Fibroblast of skin of right quadriceps (primary cell): ENCODE measurements at places on chromosomes 7 and 10.

DNA sequence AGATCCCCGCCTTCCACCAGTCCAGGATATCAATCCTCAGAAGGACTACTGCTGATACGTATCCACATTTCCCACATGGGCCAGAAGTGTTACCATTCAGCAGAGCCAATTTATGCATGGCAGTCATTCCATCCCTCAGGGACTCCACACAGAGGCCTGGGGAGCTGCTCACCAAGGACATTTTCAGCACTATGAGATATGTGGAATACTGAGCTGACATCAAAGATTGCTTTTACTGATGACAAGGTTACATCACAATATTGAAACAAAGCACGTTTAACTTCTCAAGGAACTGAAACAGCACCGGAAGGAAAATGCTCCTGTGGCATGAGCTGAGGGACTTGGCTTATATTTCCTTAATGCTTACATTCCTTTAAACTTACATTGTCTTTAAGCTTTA lies 335.1 kb downstream of the BMPER start:
- DNase-seq: peak; percentile 3

DNA sequence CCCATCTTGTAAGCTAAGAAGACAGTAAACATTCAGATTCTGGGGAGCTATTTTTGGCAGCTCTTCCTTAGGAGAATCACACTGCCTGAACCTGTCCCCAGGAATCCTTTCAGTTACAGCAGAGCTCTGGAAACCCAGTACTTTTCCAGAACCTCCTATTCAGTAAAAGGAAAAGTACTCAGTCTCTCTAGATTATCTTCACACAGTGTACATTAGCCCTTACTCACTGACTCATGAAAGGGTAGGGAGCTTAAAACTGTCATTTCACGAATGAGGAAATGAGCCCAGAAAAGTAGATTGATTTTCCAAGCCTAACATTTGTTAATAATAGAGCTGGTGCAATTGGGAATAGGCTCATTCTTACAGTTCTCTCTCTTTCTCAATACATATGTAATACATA lies 3.9 kb upstream of the CNNM1 start:
- DNase-seq: no peak

DNA sequence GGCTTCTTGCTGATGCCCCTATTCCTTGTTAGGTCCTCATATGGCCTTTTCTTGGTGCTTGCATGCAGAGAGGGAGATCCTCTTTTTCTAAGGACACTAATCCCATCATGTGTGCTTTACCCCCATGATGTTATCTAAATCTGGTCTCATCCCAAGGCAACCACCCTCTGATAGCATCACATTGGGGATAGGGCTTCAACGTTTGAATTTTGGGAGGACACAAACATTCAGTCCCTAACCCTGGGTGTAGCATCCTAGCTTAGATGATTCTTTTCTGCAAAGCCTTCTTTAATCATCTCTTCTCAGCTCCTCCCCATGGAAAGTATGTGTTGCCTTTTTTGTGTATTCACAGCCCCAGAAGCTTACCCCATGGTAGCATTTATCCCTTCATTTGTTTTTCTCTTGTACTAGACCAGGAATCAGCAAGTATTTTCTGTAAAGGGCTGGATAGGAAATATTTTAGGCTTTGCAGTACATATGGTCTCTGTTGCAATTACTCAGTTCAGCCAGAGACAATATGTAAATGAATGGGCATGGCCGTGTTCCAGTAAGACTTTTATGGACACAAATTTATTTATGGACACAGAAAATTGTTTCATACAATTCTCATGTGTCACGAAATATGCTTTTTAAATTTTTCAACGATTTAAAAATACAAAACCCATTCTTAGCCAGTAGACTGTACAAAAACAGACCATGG lies 101.5 kb upstream of the CSTF2T start:
- peak; percentile 14 for DNase-seq

DNA sequence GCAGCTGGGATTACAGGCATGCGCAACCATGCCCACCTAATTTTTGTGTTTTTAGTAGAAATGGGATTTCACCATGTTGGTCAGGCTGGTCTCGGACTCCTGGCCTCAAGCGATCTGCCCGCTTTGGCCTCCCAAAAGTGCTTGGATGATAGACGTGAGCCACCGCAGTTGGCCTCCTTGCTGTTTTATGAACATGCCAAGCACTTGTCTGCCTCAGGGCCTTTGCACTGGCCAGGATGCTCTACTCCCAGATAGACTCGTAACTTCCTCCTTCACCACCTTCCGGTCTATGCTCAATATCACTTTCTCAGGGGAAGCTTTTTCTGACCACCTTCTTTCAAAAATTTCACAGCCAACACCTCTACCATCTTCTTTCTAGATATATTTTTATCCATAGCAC lies 6.3 kb downstream of the SLC26A5 start:
- no peak for DNase-seq

DNA sequence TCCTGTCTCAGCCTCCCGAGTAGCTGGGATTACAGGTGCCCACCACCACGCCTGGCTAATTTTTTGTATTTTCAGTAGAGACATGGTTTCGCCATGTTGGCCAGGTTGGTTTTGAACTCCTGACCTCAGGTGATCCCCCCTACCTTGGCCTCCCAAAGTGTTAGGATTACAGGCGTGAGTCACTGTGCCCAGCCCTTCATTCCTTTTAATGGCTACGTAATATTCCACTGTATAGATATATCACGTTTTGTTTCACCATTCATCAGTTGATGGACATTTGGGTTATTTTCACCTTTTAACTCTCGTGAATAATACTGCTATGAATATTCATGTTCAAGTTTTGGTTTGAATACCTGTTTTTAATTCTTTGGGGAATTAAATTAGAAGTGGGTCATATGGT lies 44.6 kb upstream of the CYCS start:
- DNase-seq: no peak

- peak; percentile 59 for DNase-seq
These were observed 745.1 kb upstream of the LRRTM3 start for GRCh38 chr10:66180581-66181318.

DNA sequence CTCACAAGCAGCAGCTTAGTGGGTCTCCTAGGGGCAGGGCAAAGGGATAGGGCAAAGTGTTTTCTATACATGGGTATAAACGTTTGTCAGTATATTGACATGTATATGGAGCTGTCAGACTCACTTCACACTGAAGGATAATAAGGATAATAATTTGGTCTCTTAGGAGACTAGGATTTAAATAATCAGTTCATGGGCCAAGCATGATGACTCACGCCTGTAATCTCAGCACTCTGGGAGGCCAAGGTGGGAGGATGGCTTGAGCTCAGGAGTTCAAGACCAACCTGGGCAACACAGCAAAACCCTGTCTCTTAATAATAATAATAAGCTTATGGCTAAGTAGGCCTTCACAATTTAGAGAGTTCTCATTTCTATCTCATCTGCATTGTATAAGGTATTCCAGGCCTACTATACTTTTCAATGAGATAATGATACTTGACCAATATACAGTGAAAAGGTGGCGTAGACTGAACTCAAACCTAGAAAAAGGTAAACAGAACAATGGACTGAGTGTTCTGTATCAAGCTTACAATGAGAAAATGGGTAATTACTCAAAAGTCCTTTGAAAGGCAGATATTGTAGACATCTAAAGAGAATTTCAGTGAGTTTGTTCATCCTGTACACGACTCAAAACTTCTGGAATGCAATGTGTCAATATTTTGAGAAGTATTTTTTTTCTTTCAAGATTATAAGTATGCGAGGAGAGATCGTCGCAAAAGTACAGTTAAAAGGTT lies 7.0 kb downstream of the GSAP start:
- peak; percentile 41 for DNase-seq

DNA sequence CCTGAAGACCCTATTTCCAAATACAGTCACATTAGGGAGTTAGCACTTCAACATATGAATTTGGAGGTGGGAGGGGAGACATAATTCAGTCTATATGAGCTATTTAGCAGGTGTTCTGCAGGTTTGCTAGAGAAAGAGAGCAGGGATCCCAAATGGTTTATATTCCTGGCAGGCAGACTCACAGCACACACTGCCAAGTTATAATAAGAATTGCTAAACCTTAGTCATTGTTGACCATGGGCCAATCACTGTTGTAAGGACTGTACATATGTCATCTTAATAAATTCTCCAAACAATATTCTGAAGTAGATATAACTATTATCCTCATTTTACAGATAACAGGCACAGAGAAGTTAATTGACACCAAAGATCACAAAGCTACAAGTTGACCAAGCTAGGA lies 1.5 kb upstream of the CCDC3 start:
- peak; percentile 20 for DNase-seq

GRCh38 chr10:103835096-103836050 lies 20.0 kb downstream of the SH3PXD2A start:
- DNase-seq: peak; percentile 66

GRCh38 chr10:14302035-14302434 lies 28.7 kb downstream of the FRMD4A start:
- DNase-seq: peak; percentile 7

GRCh38 chr7:44289341-44290251 lies 35.8 kb downstream of the CAMK2B start:
- no peak for DNase-seq

DNA sequence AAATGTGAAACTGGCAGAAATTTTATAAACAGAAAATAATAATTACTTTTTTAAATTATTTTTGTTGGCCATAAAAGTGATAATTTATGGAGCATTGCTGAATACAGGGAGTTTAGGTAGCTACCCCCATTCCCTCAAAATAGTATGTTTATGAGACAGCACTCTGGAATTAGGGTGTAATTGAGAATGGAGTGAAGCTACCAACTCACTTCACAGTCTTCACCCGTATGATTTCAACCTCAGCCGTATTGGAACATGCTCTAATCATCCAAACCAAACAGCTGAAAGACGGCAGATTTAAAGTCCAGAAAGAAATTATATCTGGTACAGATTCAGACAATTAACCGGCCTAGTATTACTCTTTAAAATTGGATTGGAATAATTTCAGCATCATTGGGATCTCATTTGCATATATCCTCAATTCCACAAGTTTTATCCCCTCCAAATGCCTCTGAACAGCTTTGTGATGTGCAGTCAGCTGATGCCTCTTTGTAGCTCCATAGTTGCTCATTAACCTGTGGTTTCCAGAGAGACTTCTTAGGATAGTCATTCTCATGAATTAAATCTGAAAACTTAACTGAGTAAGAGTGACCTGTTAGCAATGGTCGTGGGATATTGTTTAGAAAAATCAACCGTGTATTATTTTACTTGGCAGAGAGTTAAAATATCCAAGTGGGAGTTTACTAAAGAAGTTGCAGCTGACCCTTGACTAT lies 59.1 kb upstream of the GJD4 start:
- DNase-seq: peak; percentile 53

- no peak for DNase-seq
These were observed 181.9 kb upstream of the TCF7L2 start for GRCh38 chr10:112768121-112768520.

DNA sequence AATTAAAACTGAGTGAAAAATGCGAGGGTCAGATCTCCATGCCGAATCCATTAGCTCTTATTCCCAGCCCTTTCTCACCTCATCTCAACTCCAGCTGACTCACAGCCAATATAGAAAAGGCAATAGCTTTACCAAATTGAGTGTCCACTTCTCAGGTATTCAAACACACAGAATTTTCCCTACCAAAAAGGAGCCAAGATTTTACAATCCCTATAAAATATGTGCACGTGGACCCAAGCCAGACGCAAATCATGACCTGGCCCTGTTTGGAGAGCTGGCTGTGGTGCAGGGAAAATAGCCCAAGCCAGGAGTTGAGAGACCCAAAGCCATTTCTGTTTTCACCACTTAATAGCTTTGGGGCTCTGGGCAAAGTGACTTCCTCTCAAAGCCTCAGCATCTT lies 379.7 kb upstream of the AUTS2 start:
- DNase-seq: peak; percentile 19

DNA sequence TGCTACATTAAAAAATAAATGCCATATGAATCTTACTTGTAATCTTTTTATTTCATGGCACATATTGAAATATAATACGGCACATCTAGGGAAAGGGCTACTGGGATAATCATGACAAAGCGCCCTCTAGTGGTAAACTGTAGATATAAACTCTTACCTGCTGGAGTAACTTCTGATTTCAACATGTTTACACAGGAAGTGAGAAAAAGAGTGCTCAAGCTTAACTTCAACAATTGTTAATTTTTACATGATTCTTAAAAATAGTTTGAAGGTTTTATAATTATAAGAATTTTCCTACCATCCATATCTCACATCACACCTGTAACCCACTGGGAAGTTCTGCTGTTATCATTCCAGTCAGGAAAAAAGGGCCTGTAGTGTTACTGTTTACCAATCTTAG lies 2.0 kb upstream of the HEPACAM2 start:
- peak; percentile 48 for DNase-seq

- no peak for DNase-seq
These were observed 12.7 kb downstream of the FBXW4 start for GRCh38 chr10:101682172-101682825.

DNA sequence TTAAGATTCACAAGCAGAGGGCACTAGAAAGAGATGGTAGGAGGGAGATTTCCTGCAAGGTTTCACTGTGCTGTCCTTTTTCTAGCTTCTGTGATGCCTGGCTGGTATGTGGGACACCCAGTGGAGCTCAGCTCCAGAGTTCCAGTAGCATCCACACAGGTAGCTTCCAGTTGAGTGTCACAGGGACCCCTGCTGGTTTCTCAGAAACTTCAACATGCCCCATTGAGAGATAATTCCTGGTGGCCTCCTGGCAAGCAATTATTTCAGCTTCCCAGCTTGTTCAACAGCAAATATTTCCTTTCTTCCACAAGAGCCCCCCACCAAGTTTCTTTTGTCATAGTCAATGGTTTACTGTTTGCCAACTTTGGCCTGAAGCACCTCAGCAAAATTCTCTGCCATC lies 858.7 kb downstream of the REEP3 start:
- DNase-seq: no peak

- DNase-seq: peak; percentile 6
These were observed 71.1 kb downstream of the CFAP58 start for GRCh38 chr10:104424719-104425118.

DNA sequence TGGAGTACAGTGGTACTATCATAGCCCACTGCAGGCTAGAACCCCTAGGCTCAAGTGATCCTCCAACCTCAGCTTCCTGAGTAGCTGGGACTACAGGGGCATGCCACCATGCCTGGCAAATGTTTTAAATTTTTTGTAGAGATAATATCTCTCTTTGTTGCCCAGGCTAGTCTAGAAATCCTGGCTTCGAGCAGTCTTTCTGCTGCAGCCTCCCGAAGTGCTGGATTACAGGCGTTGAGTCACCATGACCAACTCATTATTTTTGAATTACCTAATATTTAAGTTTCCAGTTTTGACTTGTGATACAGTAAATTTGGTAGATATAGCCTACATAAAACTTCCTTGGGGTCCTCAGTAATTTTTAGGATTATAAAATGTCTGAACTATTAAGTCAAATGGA lies 74.1 kb downstream of the RUNDC3B start:
- peak; percentile 0 for DNase-seq
